Vagina (tissue), 2 donors: ENCODE measurements at places on chromosomes 7 and 10.

DNA sequence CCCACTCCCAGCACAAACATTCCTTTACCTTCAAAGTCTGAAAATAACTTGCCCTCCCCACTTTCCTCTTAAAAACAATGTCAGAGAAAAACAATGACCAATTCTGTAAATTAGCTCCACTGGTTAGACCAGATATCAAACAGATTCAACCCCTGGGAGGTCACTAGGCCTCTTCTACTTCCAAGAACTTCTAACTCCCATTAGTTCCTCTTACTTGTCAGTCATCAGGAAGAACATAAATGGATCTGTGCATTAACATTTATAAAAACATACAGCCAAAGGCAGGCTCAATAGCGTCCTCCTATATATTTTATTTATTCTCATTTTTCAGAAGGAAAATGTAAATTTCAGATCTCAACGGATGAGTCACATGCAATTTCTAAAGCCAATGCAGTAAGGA lies 2.2 kb downstream of the ELAPOR2 start:
- H3K27ac ChIP-seq, result no peak overlapping the region
- H3K4me1 ChIP-seq, result peaks cover 11% of the 10 kb centered on the region

- H3K27ac ChIP-seq, result no peak overlapping the region
- H3K4me1 ChIP-seq, result no peaks in the 10 kb centered on the region
- no peak for DNase-seq
- no peak overlapping the region for H3K4me3 ChIP-seq
- H3K27me3 ChIP-seq, result no peaks in the 10 kb centered on the region
Observed at GRCh38 chr7:35781200-35781701, 19.6 kb upstream of the SEPTIN7 start.

DNA sequence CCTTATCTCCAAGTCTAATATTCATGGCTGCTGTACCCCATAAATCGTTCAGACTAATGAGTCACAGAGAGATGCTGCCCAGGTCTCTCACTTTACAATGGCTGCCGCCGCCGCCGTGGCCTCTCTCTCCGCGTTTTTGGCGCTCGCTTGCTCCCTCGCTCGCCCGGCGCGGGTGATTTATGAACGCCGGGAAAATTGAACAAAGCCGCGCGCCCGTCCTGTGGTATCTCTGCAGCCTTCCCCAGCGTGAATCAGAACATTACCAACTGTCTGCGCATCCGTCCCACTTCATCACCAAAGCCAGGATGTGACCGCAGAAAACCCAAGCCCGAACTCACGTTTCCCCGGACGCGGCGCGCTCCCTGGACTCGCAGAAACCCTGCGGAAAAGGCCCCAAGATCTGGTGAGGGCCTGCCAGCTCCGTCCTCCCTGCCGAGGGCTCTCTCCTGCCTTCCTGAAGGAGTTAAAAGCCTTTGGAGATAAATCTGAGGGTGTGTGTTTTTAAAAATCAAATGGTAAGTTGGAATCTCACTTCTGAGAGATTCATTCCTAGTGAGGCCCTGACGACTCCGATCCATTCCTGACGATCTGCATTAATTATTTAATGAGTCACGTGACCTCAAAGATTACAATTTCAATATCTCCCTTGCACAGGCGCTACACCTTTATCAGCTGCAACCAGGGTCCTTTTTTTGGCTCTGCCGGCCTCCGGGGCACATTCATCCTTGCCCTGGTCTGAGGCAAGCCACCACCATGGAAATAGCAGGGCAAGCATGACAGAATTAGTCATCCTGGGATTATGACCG lies 6.3 kb downstream of the HOXA4 start:
- no peaks in the 10 kb centered on the region for H3K36me3 ChIP-seq
- no peak for DNase-seq
- H3K27ac ChIP-seq, result no peak overlapping the region
- H3K27me3 ChIP-seq, result no peaks in the 10 kb centered on the region

GRCh38 chr10:117980216-117980615 lies 66.5 kb downstream of the RAB11FIP2 start:
- no peaks in the 10 kb centered on the region for H3K36me3 ChIP-seq
- no peak overlapping the region for H3K4me3 ChIP-seq
- H3K27ac ChIP-seq, result no peak overlapping the region
- no peaks in the 10 kb centered on the region for H3K27me3 ChIP-seq
- no peaks in the 10 kb centered on the region for H3K4me1 ChIP-seq

GRCh38 chr10:104447331-104447730 lies 93.7 kb downstream of the CFAP58 start:
- no peak overlapping the region for H3K4me3 ChIP-seq
- no peak for DNase-seq
- H3K27ac ChIP-seq, result no peak overlapping the region
- peaks cover 5% of the 10 kb centered on the region for H3K4me1 ChIP-seq
- no peaks in the 10 kb centered on the region for H3K27me3 ChIP-seq

GRCh38 chr10:111231779-111232178 lies 154.9 kb downstream of the ADRA2A start:
- no peaks in the 10 kb centered on the region for H3K27me3 ChIP-seq
- H3K27ac ChIP-seq, result no peak overlapping the region
- H3K4me3 ChIP-seq, result no peak overlapping the region
- no peak for DNase-seq

- H3K27ac ChIP-seq, result peak overlapping the region; percentile 37
- no peaks in the 10 kb centered on the region for H3K36me3 ChIP-seq
- H3K27me3 ChIP-seq, result no peaks in the 10 kb centered on the region
- no peak for DNase-seq
- peaks cover 50% of the 10 kb centered on the region for H3K4me1 ChIP-seq
Observed at GRCh38 chr10:12589791-12590190, 240.4 kb downstream of the CAMK1D start.

DNA sequence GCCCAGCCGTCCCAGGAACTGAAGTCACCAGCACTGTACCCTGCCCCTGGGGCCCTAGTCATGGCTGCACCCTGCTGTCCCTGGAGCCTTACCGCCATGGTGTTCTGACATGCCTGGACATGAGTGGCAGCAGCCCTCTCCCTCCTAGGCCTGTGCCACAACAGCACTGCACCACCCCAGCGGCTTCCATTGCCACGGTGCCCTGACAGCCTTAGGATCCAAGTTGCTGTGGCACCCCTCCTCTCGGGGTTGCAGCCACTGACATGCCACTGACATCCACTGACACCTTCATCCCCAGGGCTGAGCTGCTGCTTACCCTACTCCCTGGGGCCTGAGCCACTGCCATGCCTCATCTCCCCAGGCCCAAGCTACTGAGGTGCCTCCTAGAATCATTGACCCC lies 39.6 kb upstream of the SHH start:
- no peaks in the 10 kb centered on the region for H3K27me3 ChIP-seq
- DNase-seq, result peak; percentile 85
- H3K4me3 ChIP-seq, result no peak overlapping the region

- no peaks in the 10 kb centered on the region for H3K36me3 ChIP-seq
- no peak overlapping the region for H3K27ac ChIP-seq
- DNase-seq, result peak; percentile 67
- no peak overlapping the region for H3K4me3 ChIP-seq
- H3K4me1 ChIP-seq, result no peaks in the 10 kb centered on the region
Observed at GRCh38 chr10:1137499-1138163, 81.4 kb downstream of the WDR37 start.

DNA sequence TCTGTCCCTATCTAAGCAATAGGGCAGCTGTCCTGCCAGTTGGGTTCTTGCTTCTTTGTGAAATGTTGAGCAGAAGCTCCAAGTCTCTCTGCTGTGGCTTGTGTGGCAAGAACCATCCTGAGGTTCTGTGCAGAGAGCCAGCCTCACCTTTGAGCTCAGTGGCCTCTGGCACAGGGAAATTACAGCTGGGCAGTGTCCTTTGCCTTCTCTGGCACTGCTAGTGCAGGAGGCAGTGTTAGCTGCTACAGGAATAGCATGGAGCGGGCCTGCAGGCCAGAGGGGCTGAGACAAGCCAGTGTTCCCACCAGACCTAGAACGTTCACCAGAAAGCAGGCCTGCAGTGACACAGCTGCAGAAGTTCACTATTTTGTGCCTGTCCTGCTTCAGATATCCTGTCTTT lies 1.8 kb downstream of the PRXL2A start:
- H3K4me3 ChIP-seq, result no peak overlapping the region
- H3K27ac ChIP-seq, result peak overlapping the region; percentile 48
- H3K27me3 ChIP-seq, result no peaks in the 10 kb centered on the region
- no peak for DNase-seq
